ENCODE measurements at places on chromosomes 1 and 21. TPM values are rescaled to one million over a fixed set of nuclear protein-coding genes. Genes with fewer than 3 reads are reported as not detected.

Gene RAB3B
- total RNA-seq, result 0.13 TPM

Gene ADAMTS4
- total RNA-seq, result 1.8 TPM

Gene KLHDC8A
- not detected for total RNA-seq

Gene CYP2J2
- 0.83 TPM for total RNA-seq

Gene TMOD4
- 2.5 TPM for total RNA-seq

Gene ADARB1
- total RNA-seq, result 37.1 TPM

Gene TACSTD2
- 0.92 TPM for total RNA-seq

GRCh38 chr1:30801771-30802198 lies 44.2 kb upstream of the LAPTM5 start:
- DNase-seq, result peak; percentile 89

GRCh38 chr1:104125970-104126369 lies 376.3 kb downstream of the AMY1C start:
- no peak for DNase-seq

DNA sequence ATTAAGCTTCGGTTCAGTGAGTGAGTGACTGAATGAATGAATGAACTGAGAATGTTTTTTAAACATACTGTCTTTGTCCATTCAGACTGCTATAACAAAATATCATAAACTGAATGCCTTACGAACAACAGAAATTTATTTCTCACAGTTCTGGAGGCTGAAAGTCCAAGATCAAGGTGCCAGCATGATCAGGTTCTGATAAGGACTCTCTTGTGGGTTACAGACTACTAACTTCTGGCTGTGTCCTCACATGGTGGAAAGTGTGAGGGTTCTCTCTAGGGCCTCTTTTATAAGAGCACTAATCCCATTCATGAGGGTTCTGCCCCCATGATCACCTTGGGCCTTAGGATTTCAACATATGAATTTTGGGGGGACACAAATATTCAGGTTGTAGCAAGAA lies 7.1 kb upstream of the DUSP10 start:
- DNase-seq, result no peak

DNA sequence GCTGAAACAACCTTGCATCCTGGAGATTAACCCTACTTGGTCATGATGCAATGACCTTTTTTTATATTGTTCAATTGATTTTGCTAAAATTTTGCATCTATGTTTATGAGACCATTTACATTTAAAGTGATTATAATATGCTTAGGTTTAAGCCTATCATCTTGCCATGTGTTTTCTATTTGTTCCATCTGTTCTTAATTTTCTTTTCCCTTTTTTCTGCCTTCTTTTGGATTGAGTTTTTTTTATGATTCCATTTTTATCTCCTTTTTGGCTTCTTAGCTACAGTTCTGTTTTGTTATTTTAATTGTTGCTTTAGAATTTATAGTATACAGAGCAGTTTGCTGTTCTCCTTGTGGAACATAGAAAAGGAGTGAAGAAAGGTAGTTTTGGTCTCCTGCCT lies 385.1 kb upstream of the USP24 start:
- no peak for DNase-seq

GRCh38 chr21:26379561-26379960 lies 193.5 kb downstream of the CYYR1 start:
- DNase-seq, result no peak

DNA sequence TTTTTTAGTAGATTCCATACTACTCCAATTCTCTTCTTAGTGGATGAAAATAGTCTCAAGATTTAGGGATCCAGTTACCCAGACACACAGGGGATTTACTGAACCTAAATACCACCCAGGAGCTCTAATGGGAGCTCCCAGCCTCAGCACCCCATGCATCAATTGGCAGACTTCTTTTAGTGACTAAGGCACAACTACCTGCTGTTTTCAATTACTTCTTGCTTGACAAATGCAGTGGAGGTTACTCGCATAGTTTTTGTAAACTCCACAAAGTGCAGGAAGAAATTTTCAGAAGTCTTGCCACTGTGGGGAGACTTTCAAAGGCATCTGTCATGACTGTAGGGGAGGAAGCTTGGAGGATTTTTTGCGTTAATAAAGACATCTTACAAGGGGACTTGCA lies 35.5 kb upstream of the MAP10 start:
- DNase-seq, result no peak

DNA sequence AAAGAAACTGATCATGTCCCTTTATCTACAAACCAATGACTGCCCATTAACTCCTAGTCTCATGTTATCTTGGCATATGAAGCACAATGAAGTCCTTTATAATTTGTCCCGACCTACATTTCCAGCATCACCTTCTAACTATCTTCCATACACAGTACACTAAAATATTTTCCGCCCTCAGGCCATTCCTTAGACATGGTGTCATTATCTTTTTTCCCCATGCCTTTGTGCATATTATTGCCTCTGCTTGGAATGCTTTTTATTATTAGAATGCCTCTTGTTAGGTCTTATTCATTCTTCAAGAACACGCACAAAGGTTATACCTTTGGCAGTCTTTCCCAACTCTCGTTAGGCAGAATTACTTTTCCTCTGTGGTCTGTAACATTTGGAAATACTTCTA lies 39.6 kb downstream of the ATG4C start:
- no peak for DNase-seq

GRCh38 chr21:37455504-37455911 lies 88.9 kb downstream of the DYRK1A start:
- peak; percentile 38 for DNase-seq
